ENCODE measurements at places on chromosomes 16 and 17.

DNA sequence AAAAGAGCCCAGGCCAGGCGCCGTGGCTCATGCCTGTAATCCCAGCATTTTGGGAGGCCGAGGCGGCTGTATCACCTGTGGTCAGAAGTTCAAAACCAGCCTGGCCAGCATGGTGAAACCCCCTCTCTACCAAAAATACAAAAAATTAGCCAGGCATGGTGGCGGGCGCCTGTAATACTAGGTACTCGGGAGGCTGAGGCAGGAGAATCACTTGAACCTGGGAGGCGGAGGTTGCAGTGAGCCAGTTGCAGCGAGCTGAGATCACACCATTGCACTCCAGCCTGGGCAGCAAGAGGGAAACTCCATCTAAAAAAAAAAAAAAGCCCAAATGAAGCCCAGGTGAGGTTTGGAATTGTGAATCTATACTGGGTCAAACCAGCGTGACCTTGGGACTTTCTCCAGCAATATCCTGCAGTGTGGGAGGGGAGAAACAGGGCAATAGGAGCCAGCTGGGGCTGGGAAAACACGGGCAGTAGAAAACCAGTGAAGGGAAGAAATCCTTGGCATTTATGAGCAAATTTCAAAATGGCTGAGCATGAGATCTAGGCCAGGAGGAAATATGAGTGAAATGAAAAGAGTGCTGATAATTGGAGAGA lies 8.2 kb upstream of the DHX8 start:
- no peak for DNase-seq

DNA sequence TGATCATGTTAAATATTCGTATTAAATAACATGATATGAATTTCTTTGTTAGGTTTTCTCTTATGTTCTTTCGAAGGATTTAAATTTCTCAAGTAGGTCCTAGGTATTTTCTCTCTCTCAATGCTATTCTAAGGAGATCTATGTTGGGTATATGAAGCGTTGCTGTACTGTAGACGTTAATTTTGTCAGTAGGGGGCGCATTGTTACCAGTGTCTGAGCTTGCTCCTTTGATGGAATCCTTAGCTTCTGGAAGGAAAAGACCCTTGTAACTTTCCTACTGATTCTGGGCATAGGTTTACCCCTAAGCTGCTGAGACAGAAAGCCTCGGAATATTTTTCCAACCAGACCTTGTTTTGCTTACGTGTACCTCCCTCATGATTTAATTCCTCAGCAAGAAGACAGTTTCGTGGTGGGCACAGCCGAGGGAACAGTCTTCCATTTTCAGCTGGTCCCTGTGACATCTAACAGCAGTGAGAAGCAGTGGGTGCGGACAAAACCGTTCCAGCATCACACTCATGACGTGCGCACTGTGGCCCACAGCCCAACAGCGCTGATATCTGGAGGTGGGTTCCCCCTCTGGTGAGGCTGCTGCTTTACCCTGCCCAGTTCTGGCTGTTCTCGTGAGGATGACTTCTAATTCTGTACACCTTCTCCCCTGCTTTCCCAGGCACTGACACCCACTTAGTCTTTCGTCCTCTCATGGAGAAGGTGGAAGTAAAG lies 17.9 kb downstream of the UTP4 start:
- DNase-seq = peak; percentile 15

DNA sequence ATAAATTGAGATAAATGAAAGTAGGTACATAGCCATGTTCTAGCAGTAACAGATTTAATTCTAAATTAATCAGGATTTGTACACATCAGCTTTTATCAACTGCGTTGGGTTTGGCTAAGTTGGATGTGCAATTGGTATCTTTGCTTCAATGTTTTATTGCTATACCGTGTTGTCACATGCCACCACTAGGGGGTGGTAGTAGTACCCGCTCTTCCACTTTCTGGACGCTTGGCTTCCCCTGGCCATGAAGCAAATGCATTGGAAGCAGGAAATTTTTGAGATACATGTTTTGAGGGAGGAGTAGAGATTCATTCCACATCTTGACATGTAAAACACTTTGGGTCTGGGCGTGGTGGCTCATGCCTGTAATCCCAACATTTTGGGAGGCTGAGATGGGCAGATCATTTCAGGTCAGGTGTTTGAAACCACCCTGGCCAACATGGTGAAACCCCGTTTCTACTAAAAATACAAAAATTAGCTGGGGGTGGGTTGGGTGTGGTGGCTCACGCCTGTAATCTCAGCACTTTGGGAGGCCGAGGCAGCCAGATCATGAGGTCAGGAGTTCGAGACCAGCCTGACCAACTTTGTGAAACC lies 58.6 kb downstream of the EMP2 start:
- no peak for DNase-seq

- no peak for DNase-seq
These were observed 19.8 kb upstream of the MARCHF10 start for GRCh38 chr17:62827746-62828485.

DNA sequence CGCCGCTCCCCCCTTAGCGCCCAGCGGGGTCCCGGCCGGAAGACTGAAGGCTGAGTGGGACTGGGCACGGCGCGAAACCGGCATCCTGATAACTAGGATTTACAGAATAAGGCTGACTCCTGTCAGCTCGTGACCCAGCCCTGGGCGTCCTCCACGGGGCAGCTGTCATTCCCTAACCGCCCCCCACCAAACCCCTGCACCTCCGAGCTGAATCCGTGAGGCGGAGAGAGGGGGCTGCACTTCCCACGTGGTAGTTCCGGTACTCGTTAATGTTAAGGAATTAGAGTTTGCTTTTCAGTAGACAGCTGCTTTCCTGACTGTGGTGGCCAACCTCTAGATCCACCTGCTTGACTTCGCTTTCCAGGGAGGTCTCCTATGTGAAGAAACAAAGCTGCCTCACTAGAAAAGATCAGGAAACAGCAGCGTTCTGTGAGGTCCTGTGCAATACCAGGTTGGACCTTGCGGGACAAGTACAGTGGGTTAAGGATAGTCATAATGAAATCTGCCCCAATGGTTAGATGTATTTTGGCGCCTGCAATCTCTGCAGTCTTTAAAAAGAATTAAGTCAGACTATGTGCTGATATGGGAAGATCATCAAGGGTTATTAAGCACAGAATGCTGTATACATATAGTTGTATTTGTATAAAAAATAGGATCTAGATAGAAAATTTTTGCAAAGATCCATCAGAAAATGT lies 1.1 kb upstream of the WBP2 start:
- DNase-seq = no peak

DNA sequence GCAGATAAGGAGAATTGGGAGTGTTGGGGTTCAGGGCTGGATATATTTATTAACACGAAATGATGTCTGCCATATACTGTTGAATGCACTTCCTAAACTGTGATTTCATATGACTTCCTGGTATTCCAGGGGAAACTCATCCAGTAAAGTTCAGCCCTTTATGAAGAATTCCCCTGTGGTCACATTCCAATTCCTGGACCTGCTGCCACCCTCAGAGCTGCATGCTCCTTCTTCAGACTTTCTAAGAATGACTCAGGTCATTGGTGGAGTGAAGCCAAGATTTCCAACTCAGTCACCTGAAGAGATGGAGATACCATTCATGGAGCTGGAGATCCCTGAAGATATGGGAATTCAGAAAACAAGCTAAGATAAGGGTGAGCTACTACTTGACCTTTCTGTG lies 114.2 kb upstream of the TMEM97 start:
- no peak for DNase-seq

GRCh38 chr16:85448557-85449190 lies 164.4 kb upstream of the GSE1 start:
- peak; percentile 98 for DNase-seq

DNA sequence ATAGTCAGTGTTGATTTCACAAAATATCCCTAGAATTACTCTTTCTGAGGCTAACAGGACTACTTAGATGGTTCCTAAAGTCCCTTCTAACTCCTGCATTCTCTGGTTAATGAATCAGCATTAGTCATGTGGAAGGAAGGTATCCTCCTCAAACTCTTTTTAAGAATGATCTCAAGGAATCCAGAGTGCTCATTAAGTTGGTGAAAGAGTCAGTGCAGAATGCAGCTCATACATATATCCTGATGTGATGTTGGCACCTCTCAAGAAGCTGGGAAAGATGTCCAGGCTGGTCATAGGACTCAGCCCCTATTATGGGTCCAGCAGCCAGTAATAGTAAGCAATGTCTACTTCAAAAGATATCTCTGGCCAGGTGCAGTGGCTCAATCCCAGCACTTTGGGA lies 65.5 kb downstream of the PIGL start:
- DNase-seq = no peak

Data from NCI-H1417 treated with DMSO at 0.1 percent for 48 hours (cell line).